ENCODE measurements at places on chromosomes 5 and 9. TPM values are rescaled to one million over a fixed set of nuclear protein-coding genes. Genes with fewer than 3 reads are reported as not detected.

DNA sequence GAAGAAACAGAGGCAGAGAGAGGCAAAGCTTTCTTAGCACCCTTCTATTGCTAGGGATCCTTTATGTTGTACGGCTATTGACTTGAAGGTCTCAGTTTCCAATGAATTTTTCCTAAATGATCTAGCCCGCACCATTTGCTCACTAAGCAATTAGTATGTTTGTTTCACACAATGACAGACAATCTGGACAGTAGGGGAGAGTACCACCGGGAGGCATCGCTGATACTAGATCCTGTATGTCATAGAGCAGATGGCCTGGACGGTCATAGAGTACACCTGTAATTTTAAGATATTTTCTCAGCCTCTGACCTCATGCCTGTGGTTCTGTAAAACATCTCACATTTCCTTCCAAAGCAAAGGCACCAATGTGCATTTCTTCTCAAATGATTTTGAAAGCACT, 194.3 kb downstream of the TLE4 start:
- H3K4me1 ChIP-seq = no peaks in the 10 kb centered on the region
- H3K27me3 ChIP-seq = no peaks in the 10 kb centered on the region
- no peaks in the 10 kb centered on the region for H3K36me3 ChIP-seq
- no peak overlapping the region for H3K27ac ChIP-seq

- H3K4me3 ChIP-seq = no peak overlapping the region
- DNase-seq = no peak
- no peaks in the 10 kb centered on the region for H3K4me1 ChIP-seq
- H3K36me3 ChIP-seq = no peaks in the 10 kb centered on the region
These were observed 16.0 kb upstream of the OR13C9 start for GRCh38 chr9:104633976-104634520.

DNA sequence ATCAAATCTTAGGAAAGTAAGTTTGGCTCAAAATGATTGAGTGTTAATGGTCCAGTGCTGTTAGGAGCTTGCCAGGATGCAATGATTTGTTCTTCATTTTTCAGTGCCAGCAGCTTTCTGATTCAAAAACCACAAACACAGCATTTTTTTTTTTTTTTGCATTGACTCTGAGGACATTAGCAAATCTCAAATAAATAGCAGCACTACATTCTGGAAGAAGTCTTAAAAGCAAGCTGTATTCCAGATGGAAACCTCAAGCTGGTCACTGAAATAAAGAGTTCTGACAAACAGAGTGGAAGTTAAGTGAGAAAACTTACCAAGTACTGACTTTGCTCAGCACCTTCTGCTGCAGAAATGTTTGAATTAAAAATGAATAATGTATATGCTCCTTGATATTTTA, 1653.1 kb upstream of the CDH9 start:
- H3K4me3 ChIP-seq = no peak overlapping the region
- H3K27me3 ChIP-seq = no peaks in the 10 kb centered on the region
- no peaks in the 10 kb centered on the region for H3K4me1 ChIP-seq
- no peak overlapping the region for H3K27ac ChIP-seq
- no peak for DNase-seq

Gene FSTL4
- total RNA-seq = 2.0 TPM

Gene ELOVL7
- total RNA-seq = 0.96 TPM

DNA sequence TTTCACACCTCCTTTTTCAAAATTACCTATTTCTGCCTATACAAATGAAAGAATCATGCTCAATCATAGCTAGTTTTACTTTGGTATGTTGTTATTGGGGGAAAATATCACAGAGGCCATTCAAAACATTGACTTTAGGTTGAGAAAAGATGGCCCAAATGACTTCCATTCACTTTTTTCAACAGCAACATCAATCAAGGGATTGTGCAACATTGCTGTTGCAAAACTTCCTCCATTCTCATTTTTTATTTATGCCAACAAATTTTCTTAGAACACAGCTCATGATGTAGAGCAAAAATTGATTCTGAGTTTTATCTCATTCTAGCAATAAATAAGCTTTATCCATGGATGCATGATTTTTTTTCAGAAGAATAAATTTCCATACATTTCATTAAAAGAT, 93.6 kb upstream of the RORB start:
- peaks cover 9% of the 10 kb centered on the region for H3K4me1 ChIP-seq
- no peak for DNase-seq

DNA sequence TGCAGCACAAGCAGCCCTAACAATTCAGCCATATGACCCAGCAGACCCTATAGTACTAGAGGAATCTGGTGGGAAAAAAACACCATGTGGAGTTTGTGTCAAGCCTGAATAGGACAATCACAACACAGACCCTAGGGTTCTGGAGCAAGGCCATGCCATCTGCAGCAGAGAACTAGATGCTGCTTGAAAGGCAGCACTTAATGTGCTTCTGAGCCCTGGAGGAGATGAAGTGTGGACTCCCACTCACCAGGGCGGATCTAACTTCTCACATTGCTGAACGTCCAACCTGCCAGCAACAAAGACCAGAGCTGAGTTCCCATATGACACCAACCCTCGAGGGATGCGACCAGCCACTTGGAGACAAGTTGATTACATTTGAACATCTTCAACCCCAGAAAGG, 43.2 kb downstream of the GABBR2 start:
- no peaks in the 10 kb centered on the region for H3K36me3 ChIP-seq
- H3K27me3 ChIP-seq = no peaks in the 10 kb centered on the region
- DNase-seq = no peak
- H3K4me3 ChIP-seq = no peak overlapping the region

DNA sequence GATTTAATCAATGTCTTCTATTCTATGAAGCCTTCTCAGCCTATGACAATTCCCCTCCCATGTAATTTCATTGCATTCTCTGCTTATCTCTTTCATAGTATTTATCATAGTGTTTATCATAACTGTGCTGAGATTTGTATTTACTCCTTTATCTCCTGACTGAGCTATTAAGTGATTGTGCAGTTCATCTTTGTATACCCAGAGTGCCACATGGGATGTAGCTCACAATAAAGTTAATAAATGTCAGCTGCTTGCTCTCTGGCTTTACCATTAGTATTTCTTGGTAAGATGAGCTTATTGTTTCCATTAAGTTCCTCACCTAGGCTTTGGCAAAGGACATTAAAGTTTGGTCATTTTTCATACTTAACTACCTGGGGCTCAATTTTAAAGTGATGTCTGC, 275.1 kb upstream of the MPDZ start:
- no peak overlapping the region for H3K27ac ChIP-seq
- H3K4me1 ChIP-seq = peaks cover 17% of the 10 kb centered on the region
- no peaks in the 10 kb centered on the region for H3K36me3 ChIP-seq
- no peaks in the 10 kb centered on the region for H3K27me3 ChIP-seq

DNA sequence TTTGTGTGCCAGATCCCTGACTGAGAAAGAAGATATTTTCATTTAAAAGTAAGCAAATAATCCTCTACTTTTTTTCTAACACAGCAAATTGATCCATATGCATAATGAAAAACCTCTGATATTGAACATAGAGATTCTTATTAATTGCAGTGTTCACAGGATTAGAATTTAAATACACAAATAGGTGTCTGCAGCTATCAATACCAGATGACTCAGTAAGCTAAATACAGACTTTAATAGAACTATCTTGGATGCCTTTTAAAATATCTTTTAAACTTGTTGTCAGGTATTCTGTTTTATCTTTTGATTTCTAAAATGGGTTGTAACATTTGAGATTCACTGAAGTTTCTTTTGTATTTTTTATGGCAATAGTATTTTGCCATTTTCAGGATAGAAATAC, 43.1 kb downstream of the NIPBL start:
- no peak for DNase-seq
- H3K4me1 ChIP-seq = no peaks in the 10 kb centered on the region
- H3K36me3 ChIP-seq = peaks cover 6% of the 10 kb centered on the region
- no peaks in the 10 kb centered on the region for H3K27me3 ChIP-seq
- H3K4me3 ChIP-seq = no peak overlapping the region
- no peak overlapping the region for H3K27ac ChIP-seq

Gene FAM151B
- 2.0 TPM for total RNA-seq

Gene SPINK4
- not detected for total RNA-seq

Gene HAPLN1
- total RNA-seq = 1.4 TPM

DNA sequence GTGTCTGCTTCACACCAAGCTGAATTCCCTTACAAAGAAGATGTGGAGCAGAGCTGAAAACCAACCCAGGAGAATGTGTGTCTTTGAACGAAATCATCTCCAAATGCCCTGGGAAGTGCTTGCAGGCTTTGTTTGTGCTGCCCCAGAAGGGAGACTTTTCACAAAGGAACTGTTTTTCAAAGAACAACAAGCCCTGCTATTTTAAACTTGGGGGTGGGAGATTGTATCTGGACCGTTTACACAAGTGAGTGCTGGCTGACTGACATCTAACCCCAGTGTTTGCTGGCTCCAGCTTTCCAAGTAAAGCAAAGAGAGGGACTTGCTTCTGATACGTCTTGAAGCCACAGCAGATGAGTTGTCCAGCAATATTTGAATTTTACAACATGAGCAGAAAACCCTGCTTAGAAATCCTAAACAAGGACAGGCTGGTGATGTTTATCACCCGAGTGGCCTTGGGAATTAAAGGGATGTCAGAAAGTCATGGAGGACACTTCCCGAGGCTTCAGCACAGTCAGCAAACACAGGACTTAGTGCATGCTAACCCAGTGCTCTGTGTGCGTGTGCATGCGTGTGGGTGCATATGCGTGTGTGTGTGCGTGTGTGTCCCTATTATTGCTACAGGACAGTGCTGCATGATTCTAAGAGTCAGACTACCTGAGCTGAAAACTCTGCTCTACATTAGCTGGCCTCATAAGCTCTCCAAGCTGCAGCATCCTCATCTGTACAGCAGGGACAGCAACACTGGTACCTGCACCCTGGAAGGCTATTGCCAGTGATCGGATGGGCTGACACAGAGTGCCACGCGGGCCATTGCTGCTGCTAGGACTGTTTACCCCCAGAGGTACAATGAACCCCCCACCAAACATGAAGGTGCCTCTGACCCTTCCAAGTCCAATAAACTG, 1.4 kb downstream of the ADAMTS12 start:
- peak overlapping the region; percentile 89 for H3K4me3 ChIP-seq
- H3K27ac ChIP-seq = peak overlapping the region; percentile 64
- H3K27me3 ChIP-seq = peaks cover 35% of the 10 kb centered on the region
- H3K36me3 ChIP-seq = no peaks in the 10 kb centered on the region

GRCh38 chr5:38796742-38797108, 49.1 kb upstream of the OSMR start:
- no peak for DNase-seq
- H3K4me3 ChIP-seq = no peak overlapping the region
- peak overlapping the region; percentile 51 for H3K27ac ChIP-seq
- H3K4me1 ChIP-seq = peaks cover 4% of the 10 kb centered on the region
- H3K27me3 ChIP-seq = no peaks in the 10 kb centered on the region

GRCh38 chr5:42228279-42228678, 195.0 kb upstream of the GHR start:
- H3K27me3 ChIP-seq = peaks cover 8% of the 10 kb centered on the region
- peak overlapping the region; percentile 58 for H3K27ac ChIP-seq

Gene FOXD4
- total RNA-seq = 0.77 TPM

Gene OGN
- total RNA-seq = not detected

DNA sequence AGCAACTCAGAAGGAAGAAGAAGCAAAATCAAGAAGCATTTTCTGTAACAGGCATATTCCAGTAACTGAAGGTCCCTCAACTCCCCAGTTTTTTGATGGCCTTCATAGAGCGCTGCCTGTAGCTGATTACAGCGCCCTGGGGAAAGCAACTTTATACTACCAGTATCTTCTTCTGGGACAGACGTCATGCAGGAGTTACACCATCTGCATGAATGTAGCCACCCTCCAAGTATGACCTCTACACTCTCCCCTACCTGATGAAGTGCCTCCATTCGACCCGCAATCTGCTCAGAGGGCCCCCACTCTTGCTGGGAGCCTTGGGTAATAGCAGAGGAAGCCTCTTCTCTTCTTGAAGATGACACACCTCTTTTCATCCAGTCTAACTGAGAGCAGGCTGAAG, 21.0 kb upstream of the SH3TC2 start:
- DNase-seq = no peak
- no peaks in the 10 kb centered on the region for H3K4me1 ChIP-seq
- H3K36me3 ChIP-seq = no peaks in the 10 kb centered on the region
- no peak overlapping the region for H3K4me3 ChIP-seq
- no peaks in the 10 kb centered on the region for H3K27me3 ChIP-seq

GRCh38 chr5:120228262-120229031, 235.7 kb upstream of the PRR16 start:
- H3K27me3 ChIP-seq = no peaks in the 10 kb centered on the region
- no peaks in the 10 kb centered on the region for H3K36me3 ChIP-seq
- no peak overlapping the region for H3K4me3 ChIP-seq
- H3K4me1 ChIP-seq = no peaks in the 10 kb centered on the region

Gene LCP2
- total RNA-seq = not detected

- no peak for DNase-seq
- no peak overlapping the region for H3K4me3 ChIP-seq
- H3K36me3 ChIP-seq = peaks cover 2% of the 10 kb centered on the region
- peaks cover 6% of the 10 kb centered on the region for H3K4me1 ChIP-seq
- no peak overlapping the region for H3K27ac ChIP-seq
These were observed 57.6 kb downstream of the KIF24 start for GRCh38 chr9:34271265-34272006.

DNA sequence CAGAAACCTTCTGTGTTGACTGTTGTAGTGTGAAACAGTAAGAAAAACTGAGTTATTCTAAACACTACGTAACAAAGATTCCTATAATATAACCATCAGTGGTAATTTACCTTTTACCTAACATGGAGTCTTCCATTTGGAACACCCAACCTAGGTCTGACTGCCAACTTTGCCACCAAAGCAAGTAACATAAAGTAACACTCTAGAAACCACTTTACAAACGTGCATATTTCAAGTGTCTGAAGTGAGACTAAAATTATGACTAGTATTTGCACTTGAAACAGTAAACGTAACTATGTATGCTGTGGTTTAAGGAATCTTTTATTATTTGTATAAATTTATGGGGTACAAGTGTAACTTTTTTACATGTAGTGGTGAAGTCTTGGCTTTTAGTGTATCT, 95.6 kb downstream of the SERINC5 start:
- H3K4me3 ChIP-seq = no peak overlapping the region
- H3K36me3 ChIP-seq = peaks cover 19% of the 10 kb centered on the region
- no peak for DNase-seq
- H3K4me1 ChIP-seq = peaks cover 13% of the 10 kb centered on the region
- no peaks in the 10 kb centered on the region for H3K27me3 ChIP-seq
- no peak overlapping the region for H3K27ac ChIP-seq

GRCh38 chr5:55858104-55858503, 6.9 kb downstream of the IL31RA start:
- H3K27me3 ChIP-seq = peaks cover 4% of the 10 kb centered on the region
- H3K27ac ChIP-seq = no peak overlapping the region
- H3K4me3 ChIP-seq = no peak overlapping the region
- peaks cover 4% of the 10 kb centered on the region for H3K4me1 ChIP-seq
- no peak for DNase-seq

Gene SLC34A1
- total RNA-seq = 0.16 TPM

DNA sequence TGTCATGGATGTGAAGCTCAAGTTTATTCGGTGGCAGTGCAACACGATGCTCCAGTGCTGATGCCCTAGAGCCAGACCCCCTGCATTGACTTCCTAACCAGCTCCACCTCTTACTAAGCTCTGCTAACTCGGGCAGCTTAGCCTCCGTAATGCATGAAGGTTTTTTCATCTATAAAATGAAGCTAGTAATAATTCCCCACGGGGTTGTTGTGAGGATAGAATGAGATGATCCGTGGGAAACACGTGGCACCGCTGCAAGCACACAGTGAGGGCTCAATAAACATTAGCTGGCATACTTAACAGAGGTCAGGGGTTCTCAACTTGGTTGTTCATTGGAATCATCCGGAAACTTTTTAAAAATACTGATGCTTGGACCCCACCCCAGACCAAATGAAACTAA, 6.8 kb downstream of the ENC1 start:
- H3K27ac ChIP-seq = no peak overlapping the region
- no peaks in the 10 kb centered on the region for H3K27me3 ChIP-seq
- no peak for DNase-seq
- H3K36me3 ChIP-seq = peaks cover 40% of the 10 kb centered on the region

GRCh38 chr9:115204904-115205453, 87.0 kb upstream of the TNC start:
- H3K27ac ChIP-seq = no peak overlapping the region
- DNase-seq = no peak
- H3K36me3 ChIP-seq = no peaks in the 10 kb centered on the region
- peaks cover 8% of the 10 kb centered on the region for H3K4me1 ChIP-seq
- H3K27me3 ChIP-seq = peaks cover 4% of the 10 kb centered on the region

Measured in neural crest cell (in vitro differentiated cells).